ENCODE measurements at places on chromosomes 4 and X. TPM values are rescaled to one million over a fixed set of nuclear protein-coding genes. Genes with fewer than 3 reads are reported as not detected.

- no peak for DNase-seq
Observed at GRCh38 chr4:91904556-91904955, 399.2 kb upstream of the GRID2 start.

Gene CCSER1
- total RNA-seq, result 2.2 TPM

Gene FABP2
- not detected for total RNA-seq

- peak; percentile 99 for DNase-seq
Observed at GRCh38 chr4:10762561-10762960, 78.0 kb upstream of the CLNK start.

Gene SMR3B
- not detected for total RNA-seq
